ENCODE measurements at places on chromosomes 12 and 14.

GRCh38 chr12:26918321-26919215 is 19.2 kb downstream of the INTS13 start:
- no peak for DNase-seq

DNA sequence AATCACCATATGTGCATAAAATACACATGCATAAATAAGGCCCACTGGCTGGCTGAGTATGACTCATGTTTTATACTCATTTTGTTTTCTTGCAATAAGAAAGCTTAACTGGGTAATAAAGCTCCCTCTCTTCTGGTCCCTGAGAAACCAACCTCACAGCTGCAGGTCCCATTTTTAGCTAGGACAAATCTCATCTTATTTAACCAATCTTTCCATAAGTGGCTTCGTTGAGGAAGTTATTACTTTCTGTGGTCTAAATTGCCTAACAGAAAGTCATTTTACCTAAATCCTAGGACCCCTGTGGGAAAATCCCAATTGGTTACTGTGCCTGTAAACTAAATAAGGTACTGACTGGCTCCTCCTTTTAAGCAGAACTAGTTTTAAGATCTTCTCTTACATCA is 232.8 kb upstream of the FBXO33 start:
- DNase-seq: no peak

- DNase-seq: no peak
Observed at GRCh38 chr12:114287821-114288525, 118.0 kb downstream of the TBX5 start.

DNA sequence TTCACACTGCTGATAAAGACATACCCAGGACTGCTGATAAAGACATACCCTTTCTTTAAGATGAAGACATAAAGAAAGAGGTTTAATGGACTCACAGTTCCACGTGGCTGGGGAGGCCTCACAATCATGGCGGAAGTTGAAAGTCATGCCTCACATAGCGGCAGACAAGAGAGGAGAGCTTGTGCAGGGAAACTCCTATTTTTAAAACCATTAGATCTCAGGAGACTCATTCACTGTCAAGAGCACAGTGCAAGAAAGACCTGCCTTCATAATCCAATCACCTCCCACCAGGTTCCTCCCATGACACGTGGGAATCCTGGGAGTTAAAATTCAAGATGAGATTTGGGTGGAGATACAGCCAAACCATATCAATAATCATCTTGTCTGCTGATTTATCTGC is 278.1 kb downstream of the SLC6A15 start:
- DNase-seq: no peak

GRCh38 chr12:113310489-113310888 is 24.4 kb downstream of the SLC8B1 start:
- DNase-seq: no peak

DNA sequence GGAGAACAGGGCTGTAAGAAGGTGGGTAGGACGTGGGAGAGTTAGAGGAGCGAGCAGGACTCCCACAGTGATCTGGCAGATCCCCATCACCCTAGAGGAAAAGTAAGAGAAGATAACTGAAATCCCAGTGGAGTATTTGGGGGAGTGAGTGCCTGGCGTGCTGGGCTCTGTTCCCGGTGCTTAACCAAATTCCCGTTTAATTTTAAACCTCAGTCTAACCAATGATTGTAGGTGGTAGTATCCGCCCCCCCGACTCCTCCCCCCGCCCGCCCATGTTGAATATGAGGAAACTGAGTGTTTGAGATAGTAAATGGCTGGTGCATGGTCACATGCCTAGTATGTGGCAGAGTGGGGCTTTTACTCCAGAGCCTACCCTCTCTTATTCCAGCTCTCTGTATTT is 1.2 kb downstream of the TARBP2 start:
- DNase-seq: no peak

DNA sequence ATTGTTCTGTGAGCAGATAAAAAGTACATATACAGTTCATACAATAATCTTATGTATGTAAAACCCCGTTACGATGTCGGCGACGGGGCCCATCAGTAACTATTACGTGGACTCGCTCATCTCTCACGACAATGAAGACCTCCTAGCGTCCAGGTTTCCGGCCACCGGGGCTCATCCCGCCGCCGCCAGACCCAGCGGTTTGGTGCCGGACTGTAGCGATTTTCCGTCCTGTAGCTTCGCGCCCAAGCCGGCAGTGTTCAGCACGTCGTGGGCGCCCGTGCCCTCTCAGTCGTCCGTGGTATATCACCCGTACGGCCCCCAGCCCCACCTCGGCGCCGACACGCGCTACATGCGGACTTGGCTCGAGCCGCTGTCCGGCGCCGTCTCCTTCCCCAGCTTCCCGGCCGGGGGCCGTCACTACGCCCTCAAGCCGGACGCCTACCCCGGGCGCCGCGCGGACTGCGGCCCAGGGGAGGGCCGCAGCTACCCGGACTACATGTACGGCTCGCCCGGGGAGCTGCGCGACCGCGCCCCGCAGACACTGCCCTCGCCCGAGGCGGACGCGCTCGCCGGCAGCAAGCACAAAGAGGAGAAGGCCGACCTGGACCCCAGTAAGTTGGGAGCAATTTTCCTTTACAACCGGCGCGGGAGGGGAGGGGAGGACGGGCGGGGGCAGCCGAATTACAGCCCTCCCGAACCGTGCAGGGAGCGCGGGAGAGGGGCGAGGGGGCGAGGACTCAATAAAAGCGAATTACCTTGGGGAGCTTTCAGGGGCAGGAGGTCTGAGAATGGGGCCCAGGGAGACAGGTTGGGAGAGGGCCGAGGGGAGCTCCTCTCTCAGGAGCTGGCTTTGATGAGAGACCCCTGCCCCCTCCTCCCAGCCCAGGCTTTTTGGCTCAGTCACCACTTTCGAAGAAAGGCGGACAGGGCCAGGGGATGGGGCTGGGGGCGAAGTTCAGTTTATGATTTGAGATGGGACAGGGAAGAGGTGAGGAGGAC is at the start of gene HOXC9:
HOXC9 (plus strand) TSS at position 46 of the 999 bp plus-strand sequence; CDS start at position 74, 28 bp downstream.
- no peak for DNase-seq

DNA sequence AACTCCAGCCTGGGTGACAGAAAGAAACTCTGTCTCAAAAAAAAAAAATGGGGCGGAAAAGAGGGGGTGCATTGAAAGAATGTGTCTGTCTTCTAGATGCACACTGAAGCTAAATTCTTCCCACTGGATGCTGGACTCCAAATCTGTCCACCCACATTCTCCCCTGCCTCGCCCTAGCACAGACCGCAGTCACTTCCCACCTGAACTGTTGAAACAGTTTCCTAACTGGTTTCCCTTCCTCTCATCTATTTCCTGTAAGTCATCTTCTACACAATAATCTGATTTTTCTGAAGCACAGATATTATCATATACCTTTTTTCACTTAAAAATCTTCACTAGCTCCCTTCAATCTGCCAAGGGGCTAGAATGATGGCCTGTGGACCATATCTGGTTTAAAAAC is 1.5 kb upstream of the HCAR1 start:
- DNase-seq: peak; percentile 15

GRCh38 chr14:59537476-59537875 is 39.1 kb downstream of the CCDC175 start:
- no peak for DNase-seq

GRCh38 chr12:105453316-105453715 is 122.8 kb downstream of the C12orf75 start:
- DNase-seq: no peak

DNA sequence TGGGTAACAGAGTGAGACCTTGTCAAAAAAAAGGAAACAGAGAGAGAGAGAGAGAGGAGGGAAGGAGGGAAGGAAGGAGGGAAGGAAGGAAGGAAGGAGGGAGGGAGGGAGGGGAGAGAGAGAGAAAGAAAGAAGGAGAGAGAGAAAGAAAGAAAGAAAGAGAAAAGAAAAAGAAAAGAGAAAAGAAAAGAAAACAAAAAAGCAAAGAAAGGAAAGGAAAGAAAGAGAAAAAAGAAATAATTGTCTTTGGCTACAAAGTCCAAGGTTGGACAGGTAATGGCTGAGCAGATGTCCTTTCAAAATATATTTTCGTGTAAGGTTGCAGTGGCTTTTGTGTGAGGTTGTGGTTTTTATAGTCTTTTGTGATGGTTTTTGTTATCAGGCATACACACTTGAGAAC is 21.6 kb upstream of the CCDC60 start:
- no peak for DNase-seq

- DNase-seq: no peak
Observed at GRCh38 chr12:67437011-67437410, 167.9 kb downstream of the CAND1 start.

GRCh38 chr14:74737753-74738325 is 24.9 kb downstream of the FCF1 start:
- no peak for DNase-seq

GRCh38 chr14:96108911-96109310 is 69.7 kb downstream of the C14orf132 start:
- DNase-seq: no peak

DNA sequence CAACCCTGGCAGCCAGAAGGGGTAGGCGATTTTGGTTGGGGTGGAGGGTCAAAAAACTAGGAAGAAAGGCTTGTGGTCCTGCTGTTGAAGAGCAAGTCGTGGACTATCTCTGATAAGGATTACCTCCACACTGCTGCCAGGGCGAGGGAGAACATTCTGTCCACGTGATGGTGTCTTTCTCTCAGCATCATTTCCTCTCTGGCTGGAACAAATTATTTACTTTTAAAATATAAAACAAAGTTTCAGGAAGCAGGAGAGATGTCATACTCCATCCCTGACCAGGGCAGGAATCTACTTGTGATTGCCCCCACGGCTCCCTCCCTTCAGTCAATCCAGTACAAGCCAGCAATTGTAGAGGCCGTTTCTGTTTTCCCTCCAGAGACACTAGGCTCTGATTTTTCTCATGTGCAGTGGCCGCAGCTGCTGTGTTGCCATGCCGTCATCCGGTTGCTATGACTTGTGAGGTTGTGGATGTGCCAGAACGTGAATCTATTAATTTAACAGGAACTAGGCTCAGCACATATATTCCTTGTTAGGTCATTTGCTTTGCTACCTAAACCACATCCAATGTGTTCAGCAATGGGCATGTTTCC is 61.5 kb upstream of the PTGR2 start:
- DNase-seq: no peak

GRCh38 chr14:34325493-34325892 is 136.5 kb downstream of the SPTSSA start:
- DNase-seq: no peak

DNA sequence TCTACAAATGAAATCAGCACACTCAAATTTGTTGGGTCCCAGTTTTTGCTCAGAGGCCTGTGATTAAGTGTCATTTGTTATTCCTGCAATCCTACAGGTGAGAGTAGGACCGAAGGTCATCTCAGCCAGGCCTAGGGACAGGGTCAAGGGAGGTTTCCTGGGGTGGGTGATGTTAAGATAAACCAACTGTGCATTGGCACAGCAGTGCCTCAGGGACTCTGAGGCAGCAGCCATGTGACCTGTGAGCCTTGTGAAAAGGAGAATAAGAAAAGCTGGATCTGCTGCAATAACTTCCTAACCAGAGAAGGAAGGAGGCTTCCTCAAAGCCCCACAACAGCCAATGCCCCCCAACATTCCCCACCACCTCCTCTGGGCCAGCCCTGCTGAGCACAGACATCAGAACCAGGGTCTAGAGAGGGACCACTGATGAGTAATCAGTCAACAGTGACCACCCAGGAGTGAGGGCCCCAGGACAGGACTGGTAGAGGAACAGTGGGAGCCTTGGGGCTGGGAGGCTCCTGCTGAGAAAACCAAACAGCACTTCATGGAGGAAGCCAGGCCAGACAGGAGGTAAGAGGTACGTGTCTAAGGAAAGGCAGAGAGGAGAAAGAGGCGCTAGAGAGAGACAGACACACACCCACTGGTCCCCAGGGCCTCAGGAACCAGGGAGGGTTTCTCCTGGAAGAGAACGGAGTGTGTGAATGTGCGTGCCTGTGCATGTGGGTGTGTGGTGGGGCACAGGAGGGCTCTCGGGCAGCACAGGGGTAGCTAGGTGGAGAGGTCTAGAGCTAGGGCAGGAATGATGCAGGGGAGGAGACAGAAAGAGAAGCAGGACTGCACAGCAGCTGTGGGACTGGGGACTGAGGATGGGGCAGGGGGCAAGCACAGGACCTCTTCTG is 82.4 kb downstream of the ITPK1 start:
- DNase-seq: no peak

- DNase-seq: no peak
Observed at GRCh38 chr12:118741194-118741593, 240.1 kb upstream of the SRRM4 start.

Measured in activated T-cell treated with anti-CD3 and anti-CD28 coated beads for 48 hours (primary cell).